ENCODE measurements at places on chromosomes 3 and 15.

DNA sequence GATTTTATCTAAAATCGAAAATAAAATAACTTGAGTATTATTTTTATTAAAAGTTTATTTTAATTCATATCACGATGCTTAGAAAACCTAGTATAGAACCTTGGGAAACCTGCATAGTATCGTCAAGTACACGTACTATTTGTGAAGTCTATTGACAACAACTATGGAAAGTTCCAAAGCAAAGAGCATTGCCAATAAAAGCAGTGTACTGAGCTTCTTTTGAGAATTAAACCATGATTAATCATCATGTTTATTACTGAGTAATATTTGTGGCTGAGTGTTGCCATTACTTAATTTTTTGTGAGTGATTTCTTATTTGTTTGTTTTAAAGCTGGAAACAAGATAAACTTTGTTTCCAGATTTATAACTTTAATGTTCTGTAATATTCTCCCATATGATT, 674.1 kb downstream of the CADM2 start:
- no peak for DNase-seq

DNA sequence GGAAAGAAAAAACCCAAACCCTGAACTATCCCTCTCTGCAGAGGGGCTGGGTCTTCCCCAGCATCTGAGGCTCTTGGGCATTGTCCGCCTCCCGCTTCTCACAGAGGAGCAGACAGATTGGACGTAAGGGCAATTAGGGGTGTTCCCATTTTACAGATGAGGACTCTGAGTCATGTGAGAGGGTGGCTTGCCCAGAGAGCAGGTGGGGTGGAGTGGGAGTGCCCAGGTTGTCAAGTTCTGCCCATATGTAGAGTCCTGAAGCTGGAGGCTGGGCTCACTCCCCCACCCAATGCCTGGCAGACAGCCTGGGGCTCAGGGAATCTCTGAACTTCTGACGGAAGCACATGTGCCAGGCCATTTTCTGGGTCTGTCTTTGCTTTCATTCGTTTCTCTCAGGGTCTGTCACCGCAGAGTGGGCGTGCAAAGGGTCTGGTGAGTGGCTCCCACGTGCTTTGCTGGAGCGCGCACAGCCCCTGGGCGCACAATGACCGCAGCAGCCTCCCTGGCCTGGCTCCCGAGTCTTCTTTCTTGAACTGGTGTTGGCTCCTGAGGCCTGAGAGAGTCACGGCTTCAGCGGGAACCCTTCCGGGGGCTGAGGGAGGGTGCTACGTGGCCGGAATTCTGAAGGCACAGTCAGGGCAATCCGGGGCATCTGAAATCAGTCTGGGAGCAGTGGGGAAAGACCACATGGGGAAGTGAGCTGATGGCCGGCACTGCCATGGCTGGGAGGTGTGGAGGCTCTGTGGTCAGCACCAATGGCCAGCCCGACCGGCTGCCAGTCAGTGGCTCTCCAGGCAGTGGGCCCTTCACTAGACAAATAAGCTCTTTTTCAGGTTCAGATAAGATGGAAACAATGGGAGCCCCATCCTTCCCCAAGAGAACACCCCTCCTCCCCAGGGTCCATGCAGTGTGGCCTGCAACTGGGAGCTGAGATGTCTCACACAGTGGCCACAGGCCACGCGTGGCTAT, 1.1 kb upstream of the TRPM1 start:
- no peak for DNase-seq

DNA sequence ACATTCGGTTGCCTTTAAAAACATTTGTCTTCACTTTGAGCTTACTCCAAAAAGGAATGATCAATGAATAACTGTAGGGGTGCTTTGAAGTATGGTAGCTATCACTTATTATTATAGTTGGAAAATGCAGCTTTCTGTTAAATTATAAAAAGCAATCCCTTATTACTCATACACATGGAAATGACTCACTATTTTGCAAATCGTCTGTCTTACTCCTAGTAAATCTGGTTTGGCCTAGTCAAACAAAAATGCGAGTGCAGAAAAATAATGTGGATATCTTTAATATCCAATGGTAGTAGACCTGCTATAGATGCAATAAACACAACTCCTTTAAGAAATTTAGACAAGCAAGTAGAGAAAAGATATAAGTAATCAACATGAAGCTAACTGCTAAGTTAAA, 112.5 kb downstream of the ZIC1 start:
- DNase-seq, result no peak

GRCh38 chr3:47365213-47366153, 15.3 kb upstream of the PTPN23 start:
- no peak for DNase-seq

DNA sequence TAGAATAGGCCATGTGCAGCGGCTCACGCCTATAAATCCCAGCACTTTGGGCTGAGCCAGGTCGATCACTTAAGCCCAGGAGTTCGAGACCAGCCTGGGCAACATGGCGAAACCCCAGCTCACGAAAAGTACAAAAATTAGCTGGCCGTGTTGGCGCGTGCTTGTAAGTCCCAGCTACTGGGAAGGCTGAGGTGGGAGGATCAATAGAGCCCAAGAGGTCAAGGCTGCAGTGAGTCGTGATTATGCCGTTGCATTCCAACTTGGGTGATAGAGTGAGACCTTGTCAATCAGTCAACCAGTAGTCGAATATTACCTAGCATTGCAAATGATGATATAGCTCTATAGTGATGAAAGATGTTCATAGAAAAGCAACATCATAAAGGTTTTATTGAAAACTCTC, 51.9 kb downstream of the USP8 start:
- no peak for DNase-seq

DNA sequence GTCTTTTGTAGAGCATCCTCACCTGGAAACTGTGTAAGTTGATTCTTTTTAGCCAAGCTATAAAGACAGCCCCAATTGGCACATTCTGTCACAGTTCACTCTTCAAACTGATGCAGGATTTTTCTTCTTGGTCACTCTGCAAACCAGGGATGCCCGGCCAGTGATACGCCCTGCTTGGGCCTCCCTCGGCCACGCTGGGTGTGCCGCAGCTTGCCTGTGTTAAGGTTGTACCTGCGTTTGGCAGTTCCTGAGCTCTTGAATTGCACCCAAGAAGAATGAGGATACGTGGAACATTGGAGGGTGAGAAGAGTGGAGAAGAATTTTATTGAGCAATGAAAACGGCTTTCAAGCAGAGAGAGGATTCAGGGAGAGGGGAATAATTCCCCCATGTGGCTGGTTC, 49.9 kb downstream of the PSMD6 start:
- DNase-seq, result no peak

- DNase-seq, result no peak
These were observed 111.5 kb downstream of the PDZRN3 start for GRCh38 chr3:73513260-73513659.

- no peak for DNase-seq
These were observed 51.1 kb downstream of the ZIC4 start for GRCh38 chr3:147355084-147355752.

- DNase-seq, result no peak
These were observed 16.5 kb upstream of the PAQR5 start for GRCh38 chr15:69282104-69282743.

- DNase-seq, result no peak
These were observed 32.4 kb upstream of the ALCAM start for GRCh38 chr3:105334138-105334882.

- DNase-seq, result no peak
These were observed 353.3 kb upstream of the ARHGEF26 start for GRCh38 chr3:153767601-153768560.

GRCh38 chr3:42191443-42191747, 74.6 kb downstream of the CCK start:
- DNase-seq, result no peak

DNA sequence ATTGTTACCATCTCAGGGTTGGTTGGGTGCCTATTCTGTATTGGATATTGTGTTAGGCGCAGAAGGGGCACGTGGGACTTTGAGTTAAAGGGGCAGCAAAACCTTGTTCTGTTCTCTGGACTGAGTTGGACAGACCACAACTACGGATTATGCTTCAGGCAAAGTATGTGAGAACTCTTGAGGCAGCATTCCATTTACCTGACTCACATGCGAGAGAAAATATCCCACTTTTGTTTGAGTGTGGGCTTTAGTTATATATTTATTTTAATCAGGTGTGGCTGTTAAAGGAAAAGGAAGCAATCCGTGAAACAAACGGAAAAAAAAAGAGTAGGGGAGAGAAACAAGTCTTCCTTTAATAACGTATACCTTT, 627 bp upstream of the PLS1 start:
- no peak for DNase-seq

Measured in CD4-positive, alpha-beta T cell treated with Interferon alpha-2 for 1 hour (primary cell).